H9 (cell line): ENCODE measurements at places on chromosomes 13 and 19. TPM values are rescaled to one million over a fixed set of nuclear protein-coding genes. Genes with fewer than 3 reads are reported as not detected.

The ZNF730 gene
- 19.7 and 21.4 TPM in 2 replicates for total RNA-seq

The LRRC8E gene
- 4.6 and 4.8 TPM in 2 replicates for total RNA-seq

The C19orf73 gene
- total RNA-seq: 0.72 and 1.1 TPM in 2 replicates

The WBP4 gene
- total RNA-seq: 7.1 and 7.2 TPM in 2 replicates

The KLC3 gene
- 3.8 and 4.8 TPM in 2 replicates for total RNA-seq

DNA sequence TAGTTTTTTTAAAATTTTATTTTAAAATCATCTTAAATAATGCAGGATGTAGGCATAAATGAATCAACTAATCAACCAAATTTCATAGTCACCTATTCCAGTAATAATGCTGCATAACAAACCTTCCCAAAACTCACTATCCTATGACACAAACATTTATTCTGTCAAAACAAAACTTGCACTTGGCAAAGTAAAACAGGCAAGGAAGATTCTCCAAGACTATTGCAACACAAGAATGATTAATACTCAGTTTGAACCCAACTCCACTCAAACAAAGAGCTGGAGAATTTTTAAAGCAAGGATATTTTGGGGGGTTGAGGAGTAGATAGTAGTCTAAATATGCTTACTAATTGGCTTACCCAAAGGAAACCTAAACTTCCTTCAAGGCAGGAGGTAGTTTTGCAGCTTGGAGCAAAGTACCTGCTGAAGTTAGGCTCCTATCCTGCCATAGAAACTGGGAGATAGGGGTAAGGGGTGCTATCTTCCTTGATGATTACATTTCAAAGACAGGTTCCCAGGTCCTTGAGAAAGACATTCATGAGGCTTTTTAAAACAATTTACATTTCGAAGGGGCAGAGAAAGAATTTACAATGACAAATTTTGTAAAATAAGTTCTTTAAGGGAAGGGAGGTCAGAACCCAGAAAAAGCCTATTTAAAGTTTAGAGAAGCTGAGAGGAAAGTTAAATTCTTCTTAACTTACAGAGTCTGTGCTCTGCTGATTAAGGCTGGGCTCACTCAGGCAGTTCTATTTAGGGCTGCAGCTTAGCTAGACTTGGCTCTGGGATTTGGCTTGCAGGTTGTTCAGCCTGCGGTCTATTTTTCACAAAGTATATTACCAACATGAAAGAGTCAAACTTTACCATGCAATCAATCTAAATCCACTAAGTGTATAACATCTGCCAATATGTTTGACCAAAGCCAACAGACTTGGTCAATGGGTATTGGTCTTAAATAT is 549.0 kb downstream of the KCTD12 start:
- H3K27me3 ChIP-seq: no peaks in the 10 kb centered on the region; the same call in 1 of the 2 replicates
- DNase-seq: no peak
- no peaks in the 10 kb centered on the region for H3K36me3 ChIP-seq
- no peaks in the 10 kb centered on the region for H3K4me1 ChIP-seq
- no peak overlapping the region for H3K27ac ChIP-seq

- peaks cover 66% of the 10 kb centered on the region for H3K27me3 ChIP-seq
- peak; percentile 81 for DNase-seq
- no peaks in the 10 kb centered on the region for H3K4me1 ChIP-seq
- no peak overlapping the region for H3K27ac ChIP-seq
- peak overlapping the region; percentile 63 for H3K4me3 ChIP-seq
Observed at GRCh38 chr13:112053167-112053743, 13.7 kb upstream of the SOX1 start.

DNA sequence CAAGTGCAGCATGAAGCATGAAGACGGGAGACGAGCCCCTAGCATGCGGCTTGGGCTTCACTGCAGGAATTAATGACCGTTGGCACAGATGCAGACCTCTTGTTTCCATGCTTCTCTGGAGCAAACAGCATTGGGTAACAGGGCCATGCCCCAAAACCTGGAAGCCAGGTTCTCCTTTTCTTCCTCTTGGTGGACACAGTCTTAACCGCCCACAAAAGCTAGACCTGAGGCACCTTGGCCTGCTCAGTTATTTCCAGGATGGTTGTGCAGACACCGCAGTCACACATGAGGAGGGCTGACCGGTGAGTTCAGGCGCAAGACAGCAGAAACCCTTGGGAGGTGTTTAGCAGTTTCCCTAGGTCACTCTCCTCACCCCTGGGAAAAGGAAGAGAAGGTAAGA is 133.9 kb upstream of the GJB6 start:
- peaks cover 10% of the 10 kb centered on the region; the same call in 1 of the 2 replicates for H3K27me3 ChIP-seq
- H3K4me1 ChIP-seq: peaks cover under 1% of the 10 kb centered on the region; the same call in 1 of the 2 replicates
- DNase-seq: no peak
- H3K4me3 ChIP-seq: no peak overlapping the region

DNA sequence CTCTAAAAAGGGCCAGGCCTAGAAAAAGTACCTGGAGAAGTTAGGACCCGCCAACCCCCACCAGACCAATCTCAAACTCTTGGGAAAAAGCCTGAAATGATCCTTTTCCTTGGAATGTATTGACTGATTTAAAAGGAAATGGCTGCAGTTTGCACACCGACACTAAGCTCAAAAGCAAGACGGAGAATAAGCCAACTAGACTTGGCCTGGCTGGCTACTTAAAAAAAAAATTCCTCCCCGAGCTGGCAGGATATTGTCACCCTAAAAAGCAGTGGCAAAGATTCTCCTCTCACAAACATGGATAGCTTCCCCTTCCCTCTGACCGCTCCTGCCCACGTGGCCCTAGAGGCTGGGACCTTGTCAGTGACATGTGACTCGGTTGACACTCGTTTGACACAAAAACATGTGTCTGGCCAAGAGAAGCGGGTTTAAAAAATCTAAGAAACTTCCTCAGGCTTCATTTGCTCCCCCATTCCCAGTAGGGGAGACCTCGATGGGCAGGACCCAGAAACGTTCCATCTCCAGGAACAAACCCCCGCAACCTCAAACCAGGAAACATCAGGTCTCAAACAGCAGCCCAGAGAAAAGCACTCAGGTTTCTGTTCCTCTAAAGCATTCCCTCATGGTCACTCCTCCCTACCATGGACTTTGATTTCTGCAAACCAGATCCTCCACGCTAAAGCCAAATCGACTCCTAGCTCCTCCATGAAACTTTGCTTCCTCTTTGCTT is 1.3 kb downstream of the RFX1 start:
- H3K36me3 ChIP-seq: peaks cover 6% of the 10 kb centered on the region; the same call in 2 of the 3 replicates
- no peaks in the 10 kb centered on the region for H3K4me1 ChIP-seq
- H3K4me3 ChIP-seq: peak overlapping the region; percentile 79
- H3K27me3 ChIP-seq: no peaks in the 10 kb centered on the region

DNA sequence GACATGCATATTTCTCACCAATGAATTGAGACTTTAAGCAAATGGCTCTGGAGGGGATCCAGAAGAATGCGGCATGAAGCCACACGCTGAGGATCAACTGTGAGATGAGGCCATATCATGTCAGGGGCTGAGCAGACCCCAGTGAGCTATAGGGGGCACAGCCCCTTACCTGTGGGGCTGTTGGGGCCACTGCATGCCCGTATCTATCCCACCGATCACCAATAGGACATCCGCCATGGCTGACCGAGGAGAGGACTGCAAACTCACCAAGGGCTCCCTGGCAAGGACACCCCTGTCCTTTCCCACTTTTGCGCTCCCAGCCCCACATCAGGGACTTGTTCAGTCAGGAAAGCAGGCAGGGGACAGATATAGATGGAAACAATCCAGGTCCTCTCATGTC is 78.0 kb downstream of the SERP2 start:
- H3K36me3 ChIP-seq: peaks cover 13% of the 10 kb centered on the region
- H3K4me1 ChIP-seq: 0 out of 2 replicates have a peak, but pooled peaks cover 2% of the 10 kb centered on the region
- H3K4me3 ChIP-seq: no peak overlapping the region
- no peak for DNase-seq

GRCh38 chr19:3658870-3659745 is 32.5 kb upstream of the CACTIN start:
- no peak overlapping the region for H3K27ac ChIP-seq
- peaks cover 50% of the 10 kb centered on the region for H3K36me3 ChIP-seq
- DNase-seq: no peak

DNA sequence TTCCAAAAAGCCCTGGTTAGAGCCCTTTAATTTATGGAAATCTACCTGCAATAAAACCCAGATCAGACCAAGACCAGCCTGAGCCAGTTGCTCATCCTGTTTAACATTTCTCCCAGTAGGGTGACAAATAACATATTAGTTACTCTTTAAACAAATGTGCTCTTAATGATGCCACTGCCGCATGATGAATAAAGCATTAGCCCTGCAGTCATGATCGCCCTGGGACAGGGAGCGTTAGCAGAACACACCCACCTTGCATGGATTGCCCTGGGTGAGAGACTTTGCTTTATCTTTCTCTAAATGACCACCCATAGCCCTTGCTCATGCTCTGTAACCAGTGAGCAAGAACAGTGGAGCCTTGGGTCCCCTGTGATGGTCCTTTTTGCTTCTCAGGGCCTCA is 362.4 kb downstream of the ENOX1 start:
- H3K36me3 ChIP-seq: peaks cover 5% of the 10 kb centered on the region; the same call in 1 of the 2 replicates
- no peak for DNase-seq
- H3K4me1 ChIP-seq: peaks cover 10% of the 10 kb centered on the region
- no peaks in the 10 kb centered on the region for H3K27me3 ChIP-seq
- H3K4me3 ChIP-seq: no peak overlapping the region

- no peaks in the 10 kb centered on the region for H3K4me1 ChIP-seq
- H3K4me3 ChIP-seq: peak overlapping the region; percentile 99
- no peaks in the 10 kb centered on the region; the same call in 2 of the 3 replicates for H3K36me3 ChIP-seq
Observed at GRCh38 chr13:50080911-50081678, 65.9 kb downstream of the KCNRG start.

DNA sequence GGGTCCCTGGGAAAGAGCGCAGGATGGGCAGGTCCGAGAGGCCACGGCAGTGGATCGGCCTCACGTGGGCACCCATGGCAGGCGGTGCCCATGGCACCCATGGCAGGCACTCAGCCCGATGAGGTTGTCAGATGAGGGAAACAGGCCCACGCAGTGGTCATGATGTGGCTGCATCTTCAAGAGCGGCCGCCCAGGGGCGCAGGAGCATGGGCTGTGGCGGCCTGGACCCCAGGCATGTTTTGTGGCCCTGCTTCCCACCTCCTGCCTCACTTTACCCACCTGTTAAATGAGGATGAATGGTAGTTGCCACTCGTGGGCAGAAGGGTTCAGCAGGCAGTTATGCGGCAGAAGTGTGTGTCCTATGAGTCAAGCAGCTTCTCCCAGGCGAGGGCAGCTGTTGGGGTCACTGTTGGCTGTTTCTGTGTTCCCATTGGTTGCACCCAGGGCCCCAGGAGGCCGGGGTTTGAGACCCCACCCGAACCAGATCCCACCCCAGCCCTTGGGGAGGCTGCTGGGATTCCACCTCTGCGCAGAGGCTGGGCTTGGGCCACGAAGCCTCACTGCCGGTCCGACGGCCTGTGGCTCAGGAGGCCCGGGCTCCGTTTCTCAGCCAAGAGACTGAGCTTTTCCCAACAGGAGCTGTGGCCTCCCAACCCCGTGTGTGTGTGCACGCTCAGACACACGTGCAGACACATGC is 30.0 kb downstream of the CSNK1G2 start:
- no peak for DNase-seq
- H3K4me1 ChIP-seq: no peaks in the 10 kb centered on the region
- H3K27me3 ChIP-seq: no peaks in the 10 kb centered on the region
- peaks cover 5% of the 10 kb centered on the region; the same call in 2 of the 3 replicates for H3K36me3 ChIP-seq

DNA sequence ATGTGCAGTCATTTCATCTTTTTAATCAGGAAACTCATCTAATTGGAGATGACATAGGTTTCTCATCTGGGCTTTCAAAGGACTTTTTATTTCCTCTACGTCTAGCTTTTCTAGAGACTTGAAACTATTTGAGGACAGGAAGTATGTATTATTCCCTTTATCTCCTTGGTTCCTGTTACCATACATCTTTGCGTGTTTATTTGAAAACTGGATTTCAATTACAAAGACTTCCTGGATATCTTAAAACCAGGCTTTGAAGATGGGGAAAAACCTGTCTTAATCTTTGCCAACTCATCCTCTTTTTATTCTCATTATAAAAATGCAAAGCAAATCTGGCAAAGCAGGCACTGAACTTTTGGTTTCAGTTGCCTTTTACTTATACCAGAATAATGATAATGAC is 130.5 kb downstream of the LMO7 start:
- no peaks in the 10 kb centered on the region for H3K4me1 ChIP-seq
- H3K4me3 ChIP-seq: no peak overlapping the region
- no peaks in the 10 kb centered on the region for H3K27me3 ChIP-seq
- DNase-seq: no peak

- H3K4me3 ChIP-seq: 0 out of 3 replicates have a peak overlapping the region, but pooled peaks have one; percentile 2
- DNase-seq: peak; percentile 50
- no peaks in the 10 kb centered on the region; the same call in 1 of the 2 replicates for H3K4me1 ChIP-seq
- no peak overlapping the region for H3K27ac ChIP-seq
- no peaks in the 10 kb centered on the region for H3K27me3 ChIP-seq
Observed at GRCh38 chr19:38952395-38953165, 21.8 kb downstream of the MRPS12 start.

DNA sequence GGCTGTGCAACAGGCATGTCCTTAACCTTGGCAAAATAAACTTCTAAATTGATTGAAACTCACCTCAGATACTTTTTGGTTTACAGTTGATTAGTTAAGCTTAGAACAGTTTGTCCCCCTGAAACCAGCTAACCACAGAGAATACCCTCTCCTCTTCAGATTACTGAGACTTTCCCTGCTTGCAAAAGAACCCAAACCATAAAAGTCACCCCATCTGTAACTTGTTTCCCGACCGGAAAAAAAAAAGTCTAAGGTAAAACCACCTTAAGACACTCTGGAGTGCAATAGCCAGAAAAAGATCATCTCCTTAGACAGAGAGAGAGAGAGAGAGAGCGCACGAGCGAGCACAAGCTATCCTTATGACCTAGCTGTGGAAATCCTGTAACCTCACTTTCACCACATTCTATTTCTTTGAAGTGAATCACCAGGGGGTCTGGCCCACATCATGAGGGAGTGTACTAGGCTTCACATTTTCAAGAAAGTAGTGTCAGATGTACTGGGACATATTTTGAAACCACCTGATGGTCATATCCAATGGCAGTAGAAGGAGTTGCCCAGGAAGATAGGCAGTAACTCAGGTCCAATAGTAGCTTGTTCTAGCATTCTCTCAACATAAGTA is 11.1 kb upstream of the GTF2F2 start:
- H3K4me3 ChIP-seq: no peak overlapping the region
- no peak for DNase-seq
- H3K27ac ChIP-seq: no peak overlapping the region
- no peaks in the 10 kb centered on the region for H3K36me3 ChIP-seq
- no peaks in the 10 kb centered on the region for H3K27me3 ChIP-seq
- peaks cover 4% of the 10 kb centered on the region; the same call in 1 of the 2 replicates for H3K4me1 ChIP-seq

GRCh38 chr19:50036908-50037307 is 11.1 kb downstream of the ZNF473 start:
- H3K36me3 ChIP-seq: peaks cover 79% of the 10 kb centered on the region
- no peaks in the 10 kb centered on the region for H3K27me3 ChIP-seq
- no peak overlapping the region for H3K4me3 ChIP-seq
- H3K4me1 ChIP-seq: no peaks in the 10 kb centered on the region

DNA sequence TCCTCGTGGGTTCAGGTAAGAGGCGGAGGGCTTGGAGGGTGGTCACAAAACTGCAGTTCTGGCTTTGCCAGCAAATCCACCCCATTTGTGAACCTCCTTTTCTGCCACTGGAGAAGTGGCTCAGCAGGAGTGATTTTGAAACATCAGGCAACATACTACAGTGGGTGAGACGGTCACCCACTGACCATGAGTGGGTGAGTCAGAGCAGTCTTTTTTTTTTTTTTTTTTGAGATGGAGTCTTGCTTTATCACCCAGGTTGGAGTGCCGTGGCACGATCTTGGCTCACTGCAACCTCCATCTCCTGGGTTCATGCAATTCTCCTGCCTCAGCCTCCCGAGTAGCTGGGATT is 3.0 kb downstream of the TOMM40 start:
- DNase-seq: no peak
- H3K4me3 ChIP-seq: no peak overlapping the region
- H3K27ac ChIP-seq: no peak overlapping the region
- peaks cover 6% of the 10 kb centered on the region; the same call in 1 of the 2 replicates for H3K4me1 ChIP-seq
- H3K27me3 ChIP-seq: no peaks in the 10 kb centered on the region

- H3K36me3 ChIP-seq: no peaks in the 10 kb centered on the region
- H3K4me3 ChIP-seq: no peak overlapping the region
- no peak overlapping the region for H3K27ac ChIP-seq
- no peaks in the 10 kb centered on the region for H3K27me3 ChIP-seq
- no peaks in the 10 kb centered on the region for H3K4me1 ChIP-seq
- DNase-seq: no peak
Observed at GRCh38 chr13:60655256-60655655, 258.2 kb downstream of the TDRD3 start.
